Stimulated activated CD4-positive, alpha-beta T cell treated with anti-CD3 and anti-CD28 coated beads, Interleukin-12 subunit alpha, Interleukin-12 subunit beta, amount 100 ng/mL, for 48 hours (primary cell): ENCODE measurements at places on chromosomes 5 and 9.

GRCh38 chr5:171528865-171529614, 109.6 kb downstream of the FGF18 start:
- DNase-seq: no peak

DNA sequence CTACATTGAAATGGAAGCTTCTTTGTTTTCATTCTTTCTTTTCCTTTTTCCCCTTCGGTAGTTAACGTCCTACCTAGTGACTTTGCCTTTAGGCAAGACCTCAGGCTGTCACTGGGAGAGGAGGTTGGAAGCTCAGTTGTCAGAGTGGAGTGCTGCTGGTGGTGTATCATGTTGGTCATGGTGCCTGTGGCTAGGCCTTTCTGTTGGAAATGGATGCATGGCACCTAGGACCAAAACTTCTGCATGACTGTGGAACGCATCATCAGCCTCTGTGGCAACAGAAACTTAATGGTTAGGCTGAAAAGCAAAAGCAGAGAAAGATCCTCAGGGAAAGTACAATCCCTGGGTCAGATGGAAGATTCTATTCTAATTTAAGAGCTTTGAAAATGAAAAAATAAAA, 57.9 kb downstream of the OSTF1 start:
- no peak for DNase-seq

- DNase-seq: no peak
These were observed 23.4 kb upstream of the FAT2 start for GRCh38 chr5:151614565-151614964.

- no peak for DNase-seq
These were observed 34.2 kb upstream of the CDC42SE2 start for GRCh38 chr5:131229623-131230022.

- no peak for DNase-seq
These were observed 296.6 kb upstream of the RASA1 start for GRCh38 chr5:86971034-86971571.

DNA sequence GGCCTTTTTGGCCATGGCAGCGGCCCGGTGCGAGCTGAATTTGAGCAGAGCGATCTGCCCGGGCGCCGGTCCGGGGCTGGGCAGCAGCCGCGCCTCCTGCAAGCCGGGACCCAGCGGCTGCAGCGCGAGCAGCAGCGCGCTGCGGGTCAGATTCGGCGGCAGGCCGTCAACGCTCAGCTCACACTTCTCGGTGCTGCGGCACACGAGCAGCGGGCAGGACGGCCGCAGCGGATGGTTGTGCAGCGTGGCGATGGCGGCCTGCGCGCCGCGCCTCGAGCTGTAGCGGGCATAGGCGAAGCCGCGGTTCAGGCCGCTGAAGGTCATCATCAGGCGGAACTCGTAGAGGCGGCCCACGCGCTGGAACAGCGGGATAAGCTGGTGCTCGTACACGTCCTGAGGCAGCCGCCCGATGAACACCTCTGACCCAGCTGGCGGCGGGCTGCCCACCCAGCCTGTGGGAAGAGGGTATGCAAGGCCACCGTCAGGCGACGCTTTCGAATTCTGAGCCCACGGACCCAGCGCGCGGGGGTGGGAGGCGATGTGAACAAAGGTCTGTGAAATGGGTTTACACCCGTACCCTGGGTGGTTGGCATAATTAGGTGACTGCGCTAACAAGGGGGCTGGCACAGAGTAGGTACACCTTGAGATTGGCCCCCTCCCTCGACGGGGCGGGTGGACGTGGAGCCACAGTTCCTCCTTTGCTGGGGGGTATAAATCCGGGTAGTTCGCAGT, 755 bp downstream of the DND1 start:
- no peak for DNase-seq
